Activated CD4-positive, alpha-beta T cell treated with anti-CD3 and anti-CD28 coated beads, Interleukin-2, amount 10 ng/mL, durations not matched to agents 7 days and 5 days (primary cell): ENCODE measurements at places on chromosomes 3 and 15.

GRCh38 chr15:92914768-92915221 is 14.7 kb downstream of the CHD2 start:
- H3K27me3 ChIP-seq, result no peaks in the 10 kb centered on the region
- peak overlapping the region; percentile 86 for H3K4me3 ChIP-seq
- H3K27ac ChIP-seq, result peak overlapping the region; percentile 93
- H3K4me1 ChIP-seq, result peaks cover 81% of the 10 kb centered on the region
- peaks cover 69% of the 10 kb centered on the region for H3K36me3 ChIP-seq

GRCh38 chr15:92917598-92918407 is 17.7 kb downstream of the CHD2 start:
- peak; percentile 96 for DNase-seq
- peak overlapping the region; percentile 15 for H3K4me3 ChIP-seq
- peaks cover 67% of the 10 kb centered on the region for H3K36me3 ChIP-seq

DNA sequence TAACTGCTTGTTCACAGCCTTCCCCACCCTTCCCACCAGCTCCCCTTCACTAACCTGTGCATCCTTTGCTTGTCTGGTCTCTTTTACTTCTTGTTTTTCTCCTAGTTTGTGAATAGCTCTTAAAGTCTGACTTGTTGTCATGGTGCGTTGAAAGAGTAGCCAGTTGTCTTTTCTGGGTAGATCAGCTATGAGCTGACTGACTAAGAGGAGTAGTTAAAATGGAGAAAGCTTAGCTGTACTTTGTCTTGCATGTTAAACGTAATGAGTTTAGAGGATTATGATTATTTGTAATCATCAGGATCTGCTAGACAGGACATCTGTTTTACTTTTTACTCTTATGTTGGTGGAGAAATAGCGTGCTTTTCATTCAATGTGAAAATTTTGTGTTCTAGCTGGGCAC is 35.9 kb downstream of the ATP2C1 start:
- H3K27ac ChIP-seq, result no peak overlapping the region
- no peak for DNase-seq
- H3K36me3 ChIP-seq, result peaks cover 33% of the 10 kb centered on the region
- H3K4me3 ChIP-seq, result no peak overlapping the region
- H3K27me3 ChIP-seq, result no peaks in the 10 kb centered on the region

DNA sequence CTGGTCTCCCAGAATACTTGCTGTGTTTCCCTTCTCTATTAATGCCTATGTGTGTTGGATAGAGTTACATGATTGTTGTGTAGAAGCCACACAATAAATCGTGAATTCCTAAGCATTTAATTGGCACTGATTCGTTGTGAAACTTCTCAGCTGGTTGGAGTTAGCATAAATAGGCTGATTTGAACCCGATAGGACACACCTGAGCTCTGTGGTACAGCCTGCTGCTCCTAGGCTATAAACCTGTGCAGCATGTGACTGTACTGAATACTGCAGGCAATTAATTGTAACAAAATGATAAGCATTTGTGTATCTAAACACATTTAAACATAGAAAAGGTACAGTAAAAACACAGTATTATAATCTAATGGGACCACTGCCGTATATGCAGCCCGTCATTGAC is 4.9 kb downstream of the ACAD11 start:
- H3K4me3 ChIP-seq, result no peak overlapping the region
- no peaks in the 10 kb centered on the region for H3K27me3 ChIP-seq
- H3K27ac ChIP-seq, result no peak overlapping the region
- no peak for DNase-seq
- H3K36me3 ChIP-seq, result no peaks in the 10 kb centered on the region

- H3K36me3 ChIP-seq, result no peaks in the 10 kb centered on the region
- H3K27me3 ChIP-seq, result peaks cover 7% of the 10 kb centered on the region
- H3K4me1 ChIP-seq, result no peaks in the 10 kb centered on the region
- no peak for DNase-seq
- H3K4me3 ChIP-seq, result no peak overlapping the region
- no peak overlapping the region for H3K27ac ChIP-seq
These were observed 45.2 kb upstream of the LMCD1 start for GRCh38 chr3:8456412-8456811.

- no peak for DNase-seq
- no peaks in the 10 kb centered on the region for H3K27me3 ChIP-seq
- H3K36me3 ChIP-seq, result no peaks in the 10 kb centered on the region
- no peak overlapping the region for H3K4me3 ChIP-seq
- no peak overlapping the region for H3K27ac ChIP-seq
- no peaks in the 10 kb centered on the region for H3K4me1 ChIP-seq
These were observed 85.4 kb downstream of the TIGIT start for GRCh38 chr3:114379266-114379665.

DNA sequence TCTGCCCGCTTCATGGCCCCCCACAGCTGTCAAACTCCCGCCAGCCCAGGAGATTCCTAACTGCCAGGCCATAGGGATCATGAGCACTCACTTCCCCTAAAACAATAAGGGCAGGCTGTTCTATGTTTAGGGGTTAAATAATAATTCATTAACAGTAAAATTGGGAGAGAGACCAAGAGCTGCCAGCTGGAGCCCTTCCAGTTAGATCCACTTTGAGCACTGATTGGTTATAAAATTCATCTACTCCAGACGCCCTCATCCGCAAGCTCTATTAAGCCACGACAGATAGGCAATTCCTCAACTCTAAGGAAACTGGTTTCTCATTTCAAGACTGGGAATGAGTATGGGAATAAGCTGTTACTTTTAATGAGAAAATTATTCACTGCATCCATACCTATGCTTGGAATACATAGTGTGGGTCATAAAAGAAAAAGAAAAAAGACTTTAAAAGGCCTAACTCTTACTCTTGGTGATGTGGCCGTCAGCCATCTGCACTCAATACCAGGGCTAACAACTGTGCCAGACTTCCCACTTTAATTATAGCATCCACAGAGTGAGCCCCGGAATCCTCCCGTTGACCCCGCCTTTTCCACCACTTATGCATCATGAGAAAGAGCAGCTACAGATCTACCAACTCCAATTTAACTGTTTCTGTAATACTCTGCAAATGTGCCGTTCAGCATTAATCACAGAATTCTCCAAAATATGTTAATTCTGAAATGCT is 44.5 kb downstream of the IL17RD start:
- H3K27me3 ChIP-seq, result peaks cover 4% of the 10 kb centered on the region
- H3K27ac ChIP-seq, result no peak overlapping the region
- DNase-seq, result no peak

DNA sequence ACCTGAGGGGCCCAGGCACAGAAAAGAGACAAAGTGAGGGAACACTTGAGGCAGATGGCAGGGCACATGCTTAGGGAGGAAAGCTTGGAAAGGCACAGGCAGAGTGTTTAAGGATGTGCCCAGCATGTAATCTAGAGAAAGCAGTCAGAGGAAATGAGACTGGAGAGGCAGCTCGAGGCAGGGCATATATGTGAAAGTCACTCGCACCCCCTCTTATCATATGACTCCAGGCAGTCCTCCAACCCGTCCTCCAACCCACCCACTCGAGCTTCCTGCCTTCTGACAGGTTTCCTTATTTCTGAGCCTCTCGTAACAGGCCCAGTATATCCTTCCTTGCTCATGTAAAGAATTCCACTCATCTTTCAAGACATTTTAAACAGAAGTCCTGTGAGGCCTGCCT is 294.0 kb downstream of the SOX2 start:
- no peaks in the 10 kb centered on the region for H3K27me3 ChIP-seq
- no peak overlapping the region for H3K4me3 ChIP-seq
- H3K4me1 ChIP-seq, result no peaks in the 10 kb centered on the region
- no peak overlapping the region for H3K27ac ChIP-seq

GRCh38 chr15:27499191-27499590 is 528.2 kb downstream of the GABRG3 start:
- H3K27me3 ChIP-seq, result no peaks in the 10 kb centered on the region
- DNase-seq, result no peak
- H3K36me3 ChIP-seq, result no peaks in the 10 kb centered on the region
- no peaks in the 10 kb centered on the region for H3K4me1 ChIP-seq
